ENCODE measurements at places on chromosomes 11 and 22.

GRCh38 chr22:39311592-39312400, 7.6 kb downstream of the RPL3 start:
- no peak for DNase-seq

DNA sequence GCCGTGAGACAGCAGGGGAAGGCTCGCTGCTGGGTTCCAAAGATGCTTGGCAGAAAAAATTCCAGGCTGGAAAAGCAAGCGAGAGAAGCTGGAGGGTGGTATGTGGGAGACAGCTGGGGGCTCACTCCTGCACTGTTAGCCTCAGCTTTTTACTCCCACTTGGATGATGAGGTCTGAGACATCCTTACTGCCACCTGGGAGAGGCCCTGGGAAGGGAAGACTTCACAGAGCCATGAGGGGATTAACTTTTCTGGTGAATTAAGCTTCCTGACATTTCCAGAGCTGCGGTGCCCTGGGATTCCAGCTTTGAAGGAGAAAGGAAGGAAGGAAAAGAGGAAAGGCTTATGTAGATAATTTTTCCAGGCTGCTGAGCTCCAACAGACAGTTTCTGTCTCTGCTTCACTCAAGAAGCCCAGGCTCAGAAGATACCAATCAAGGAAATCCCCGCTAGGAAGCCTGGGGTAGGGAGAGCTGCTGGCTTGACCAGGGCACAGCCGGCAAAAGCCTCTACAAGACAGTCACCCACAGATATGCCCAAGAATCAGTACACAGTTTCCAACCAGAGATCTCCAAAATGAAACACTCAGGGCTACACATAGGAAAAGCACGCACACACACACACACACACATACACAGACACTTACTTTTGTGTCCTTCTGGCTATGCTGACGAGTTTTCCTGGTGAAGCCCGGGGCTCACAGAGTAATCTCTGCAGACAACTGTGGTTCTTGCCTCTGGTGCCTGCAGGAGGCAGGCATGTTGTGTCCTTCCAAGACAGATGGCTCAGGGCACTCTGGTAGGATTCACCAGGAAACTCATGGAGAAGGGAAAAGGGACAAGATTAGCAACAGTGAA, 907 bp downstream of the MCHR1 start:
- DNase-seq: no peak

- DNase-seq: no peak
Observed at GRCh38 chr22:21055880-21056319, 10.2 kb downstream of the LRRC74B start.

DNA sequence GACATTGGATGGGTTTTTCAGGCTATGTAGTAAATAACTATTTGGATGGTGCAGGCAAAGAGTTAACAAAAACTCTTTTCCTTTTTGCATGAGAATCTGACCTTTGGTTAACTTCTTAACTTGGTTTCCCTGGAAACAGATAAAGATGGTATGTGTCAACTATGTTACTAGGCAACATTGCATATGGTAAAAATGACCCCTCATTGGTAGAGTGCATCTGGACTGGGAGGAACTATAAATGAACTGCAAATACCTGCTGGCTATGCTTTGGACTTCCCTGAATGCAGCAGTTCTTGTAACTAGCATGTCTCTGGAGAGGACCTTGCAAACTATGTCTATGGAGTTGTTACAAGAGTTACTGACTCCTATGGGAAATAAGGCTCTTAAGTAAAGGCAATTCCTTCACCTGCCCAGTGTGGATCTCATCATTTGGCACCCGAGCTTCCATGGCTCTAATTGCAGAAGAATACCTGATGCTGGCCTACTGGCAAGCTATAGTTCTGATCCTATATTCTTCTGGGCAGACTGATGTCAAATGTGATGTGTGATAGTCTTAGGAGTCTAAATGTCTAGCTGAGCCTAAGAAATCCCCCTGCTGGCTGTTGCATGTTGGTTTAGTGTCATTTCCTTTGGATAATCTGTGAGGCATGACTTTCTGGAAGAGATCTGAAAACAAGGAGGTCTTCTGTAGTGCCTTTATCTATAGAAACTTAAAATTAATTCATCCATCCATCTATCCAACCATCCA, 126.7 kb upstream of the MTMR2 start:
- no peak for DNase-seq

DNA sequence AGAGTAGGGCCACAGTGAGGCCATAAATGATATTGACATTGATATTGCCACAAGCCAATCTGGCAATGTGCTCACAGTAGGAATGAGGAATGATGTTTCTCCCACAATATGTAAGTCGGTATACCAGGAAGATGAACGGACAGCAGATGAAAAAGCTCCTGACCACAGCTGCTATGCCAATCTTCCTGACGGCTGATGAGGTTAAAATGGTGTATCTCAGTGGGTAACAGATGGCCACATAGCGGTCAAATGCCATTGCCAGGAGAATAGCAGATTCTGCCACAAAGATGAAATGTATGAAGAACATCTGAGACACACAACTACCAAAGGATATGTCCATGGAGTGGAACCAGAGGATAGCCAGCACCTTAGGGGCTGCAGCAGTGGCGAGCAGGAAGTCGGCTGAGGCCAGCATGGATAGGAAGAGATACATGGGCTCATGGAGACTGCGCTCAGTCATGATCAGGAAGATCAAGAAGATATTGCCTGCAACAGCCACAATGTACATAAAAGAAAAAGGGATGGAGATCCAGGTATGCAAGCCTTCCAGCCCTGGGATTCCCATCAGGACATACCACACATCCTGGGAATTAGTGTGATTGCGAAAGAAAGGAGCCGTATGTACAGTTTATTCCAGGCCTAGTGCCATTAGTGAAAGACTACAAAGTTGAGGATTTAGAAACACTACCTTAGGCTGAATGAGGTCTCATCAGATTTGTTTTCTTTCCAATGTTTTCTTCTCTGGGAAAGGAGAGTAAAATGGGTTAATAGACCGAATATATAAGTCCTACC, 22.2 kb downstream of the OR51V1 start:
- no peak for DNase-seq

DNA sequence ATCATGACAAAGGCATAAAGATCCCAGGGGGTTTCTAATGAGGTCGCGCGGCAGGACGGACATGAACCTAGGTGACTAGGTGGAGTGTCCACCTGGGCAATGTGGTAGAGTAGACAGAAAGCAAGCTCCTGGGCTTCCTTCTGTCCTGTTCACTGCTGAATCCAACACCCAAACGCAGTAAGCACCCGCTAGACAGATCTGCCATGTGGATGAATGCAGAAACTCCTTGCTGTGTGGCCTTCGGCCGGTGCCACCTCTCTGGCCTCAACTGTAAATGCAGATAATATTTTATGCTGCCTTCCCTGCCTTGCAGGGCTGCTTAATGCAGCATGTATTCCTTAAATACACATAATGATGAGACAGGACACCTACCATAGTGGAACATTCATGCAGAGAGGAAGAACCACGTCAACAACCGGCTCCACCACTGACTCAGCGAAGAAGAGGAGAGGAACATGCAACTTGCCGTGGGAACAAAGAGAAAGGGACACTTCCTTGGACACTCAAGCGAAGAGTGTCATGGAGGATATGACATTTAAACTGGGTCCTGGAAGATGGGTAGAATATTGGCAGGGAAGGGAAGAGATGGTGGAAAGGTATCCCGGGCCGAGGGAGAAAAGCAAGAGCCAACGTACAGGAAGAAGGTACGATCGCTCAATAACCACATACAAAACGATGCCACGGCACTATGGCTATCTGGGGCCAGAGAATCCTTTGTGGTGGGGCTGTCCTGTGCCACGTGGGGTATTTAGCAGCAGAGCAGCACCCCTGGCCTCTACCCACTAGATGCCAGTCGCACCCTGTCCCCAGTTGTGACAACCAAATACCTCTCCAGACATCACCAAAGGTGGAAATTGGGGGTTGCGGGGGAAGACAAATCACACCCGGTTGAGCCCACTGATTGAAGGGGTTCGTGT, 30.8 kb downstream of the MYH9 start:
- no peak for DNase-seq

DNA sequence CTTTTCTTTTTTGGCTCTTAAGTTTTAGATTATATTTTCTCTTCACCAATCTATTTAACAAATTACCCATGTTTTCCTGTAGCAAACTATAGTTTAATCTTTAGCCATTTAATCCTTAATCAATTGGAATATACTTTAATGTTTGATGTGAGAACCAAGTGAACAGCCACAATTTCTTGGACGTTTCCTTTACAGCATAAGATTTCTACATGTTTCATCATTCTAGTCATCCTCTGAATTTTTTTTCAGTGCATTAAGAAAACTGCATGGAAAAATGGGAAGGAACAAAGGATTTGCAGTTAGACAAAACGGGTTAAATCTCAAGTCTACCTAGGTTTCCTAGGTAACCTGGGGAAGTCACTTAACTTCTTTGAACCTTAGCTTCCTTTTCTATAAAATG, 507.1 kb upstream of the CCDC90B start:
- DNase-seq: no peak

GRCh38 chr11:3148990-3149851, 15.9 kb downstream of the OSBPL5 start:
- DNase-seq: no peak

DNA sequence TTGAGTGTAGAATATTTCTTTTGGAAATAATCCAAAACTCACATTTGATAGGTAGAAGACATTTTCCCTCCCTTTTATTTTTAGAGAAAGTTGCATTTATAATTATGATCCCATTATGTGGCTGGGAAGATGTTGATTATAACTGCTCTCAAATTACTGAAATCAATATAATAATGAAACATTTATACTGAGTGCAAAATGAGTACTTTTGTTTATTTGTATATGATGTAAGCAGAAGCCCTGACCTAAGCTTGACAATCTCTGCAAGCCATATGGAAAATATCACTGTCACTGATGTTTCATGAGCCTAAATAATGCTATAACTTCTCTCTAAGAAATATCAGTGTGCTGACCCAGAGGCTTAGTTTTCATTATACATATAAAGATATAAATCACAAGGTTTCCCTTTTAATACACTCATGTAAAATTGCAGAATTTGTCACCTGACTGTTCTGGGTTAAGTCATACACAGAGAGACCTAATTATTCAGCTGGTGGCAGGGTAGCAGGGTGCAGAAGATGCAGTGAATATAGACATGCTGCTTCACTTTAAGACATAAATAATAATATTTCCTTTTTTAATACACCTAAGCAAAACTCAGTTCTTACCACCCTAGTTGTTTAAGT, 99.2 kb downstream of the BBOX1 start:
- DNase-seq: no peak

DNA sequence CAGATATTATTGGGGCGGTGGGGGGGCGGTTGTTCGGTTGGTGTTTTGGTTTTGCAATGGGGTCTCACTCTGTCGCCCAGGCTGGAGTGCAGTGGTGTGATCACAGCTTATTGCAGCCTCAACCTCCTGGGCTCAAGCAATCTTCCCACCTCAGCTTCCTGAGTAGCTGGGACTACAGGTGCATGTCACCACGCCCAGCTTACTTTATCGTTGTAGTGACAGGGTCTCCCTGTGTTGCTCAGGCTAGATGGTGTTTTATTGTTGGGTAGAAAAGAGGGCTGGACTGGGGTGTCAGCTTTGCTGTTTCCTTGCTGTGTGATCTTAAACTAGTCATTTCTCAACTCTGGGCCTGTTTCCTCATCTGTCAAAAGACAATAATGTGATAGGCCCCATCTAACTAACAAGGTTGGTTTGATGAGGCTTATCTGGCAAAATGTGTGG, 17.5 kb upstream of the MYH9 start:
- DNase-seq: no peak

- no peak for DNase-seq
Observed at GRCh38 chr11:70663815-70664214, 265.5 kb downstream of the CTTN start.

- no peak for DNase-seq
Observed at GRCh38 chr11:68929706-68930570, 26.2 kb downstream of the IGHMBP2 start.

DNA sequence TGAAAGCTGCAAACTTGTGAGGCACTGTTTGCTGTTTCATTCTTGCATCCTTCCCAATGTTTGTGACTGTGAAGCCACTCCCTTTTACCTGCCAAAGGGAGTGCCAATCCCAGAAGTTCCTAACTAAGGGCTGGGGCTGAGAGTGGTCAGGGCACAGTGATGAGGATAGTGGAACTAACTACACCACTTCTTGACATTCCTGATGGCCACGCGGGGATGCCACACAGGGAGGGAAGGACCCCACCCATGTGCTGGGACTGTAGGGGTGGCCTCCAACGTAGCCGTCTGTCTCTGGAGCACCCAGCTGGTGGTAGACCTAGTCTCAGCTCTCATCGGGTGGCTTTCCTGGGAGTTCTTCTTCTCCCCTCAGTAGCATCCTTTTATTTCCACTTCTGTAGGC, 335.5 kb downstream of the CADM1 start:
- no peak for DNase-seq

DNA sequence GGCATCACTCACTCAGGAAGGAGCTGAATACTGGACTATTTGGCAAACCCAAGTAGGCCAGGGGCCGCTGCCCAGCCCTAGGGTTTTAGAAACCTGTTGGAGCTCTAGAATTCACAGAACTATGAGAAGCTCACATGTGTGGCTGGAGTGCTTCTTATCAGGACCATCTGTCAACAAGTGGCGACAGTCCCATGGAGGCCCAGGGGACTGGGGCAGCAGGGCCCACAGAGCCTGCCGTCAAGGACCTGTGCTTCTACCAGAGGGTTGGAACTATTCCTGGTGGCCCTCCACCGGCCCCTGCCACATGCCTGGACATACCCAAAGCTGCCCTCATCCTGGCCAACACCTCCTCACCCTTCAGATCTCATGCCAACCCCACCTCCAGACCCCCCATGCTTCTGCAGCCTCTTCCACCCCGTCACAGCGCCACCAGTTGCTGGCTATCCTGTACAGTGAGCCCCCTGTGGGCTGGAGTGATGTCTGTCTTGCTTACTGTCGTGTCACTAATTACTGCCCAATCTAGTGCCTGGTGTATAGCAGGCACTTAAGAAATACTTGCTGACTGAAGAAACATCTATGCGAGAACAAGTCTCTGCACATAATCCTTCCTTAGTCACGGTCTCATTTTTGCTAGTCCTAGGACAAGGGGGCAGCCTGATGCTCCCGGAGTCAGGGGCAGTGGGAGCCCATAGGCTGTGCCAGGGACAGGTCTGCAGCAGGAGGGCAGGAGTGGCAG, 27.2 kb upstream of the RASL10A start:
- DNase-seq: no peak

GRCh38 chr11:69140635-69141034, 15.1 kb upstream of the SMIM38 start:
- DNase-seq: no peak

DNA sequence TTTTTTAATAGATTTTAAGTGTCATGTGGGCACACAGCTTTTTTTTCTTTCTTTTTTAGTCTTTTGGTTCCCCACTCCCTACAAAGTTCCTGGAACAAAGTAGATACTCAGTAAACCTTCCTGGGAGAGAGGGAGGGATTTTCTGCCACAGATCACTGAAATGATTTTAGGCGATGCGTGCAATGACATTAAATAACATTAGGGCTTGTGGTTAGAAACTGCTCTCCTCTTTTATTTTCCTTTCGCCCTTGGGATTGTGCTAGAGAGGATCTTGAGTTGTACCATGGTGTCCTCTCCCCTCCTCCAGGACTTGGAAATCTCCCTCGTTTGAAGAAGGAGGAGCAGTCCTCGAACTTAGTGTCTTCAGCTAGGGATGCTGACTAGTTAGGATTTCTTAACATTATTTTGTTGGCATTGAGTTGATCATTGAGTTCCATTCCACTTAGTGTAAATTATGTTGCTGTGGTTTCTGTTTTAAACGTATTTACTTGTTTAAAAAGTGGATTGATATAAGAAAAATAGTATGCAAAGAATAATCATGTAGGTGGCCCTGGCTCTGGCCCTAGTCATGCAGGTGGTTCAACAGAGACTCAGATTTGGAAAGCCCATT, 88.4 kb downstream of the TRAF6 start:
- no peak for DNase-seq
